ENCODE measurements at places on chromosomes 4 and X. TPM values are rescaled to one million over a fixed set of nuclear protein-coding genes. Genes with fewer than 3 reads are reported as not detected.

Gene RAB40A
- not detected for total RNA-seq

Gene BGN
- 115 TPM for total RNA-seq

Gene SRPK3
- not detected for total RNA-seq

Gene JAKMIP1
- not detected for total RNA-seq

Gene GUCY1A1
- total RNA-seq: not detected

Gene PGAM4
- total RNA-seq: not detected

Gene FGB
- total RNA-seq: not detected

DNA sequence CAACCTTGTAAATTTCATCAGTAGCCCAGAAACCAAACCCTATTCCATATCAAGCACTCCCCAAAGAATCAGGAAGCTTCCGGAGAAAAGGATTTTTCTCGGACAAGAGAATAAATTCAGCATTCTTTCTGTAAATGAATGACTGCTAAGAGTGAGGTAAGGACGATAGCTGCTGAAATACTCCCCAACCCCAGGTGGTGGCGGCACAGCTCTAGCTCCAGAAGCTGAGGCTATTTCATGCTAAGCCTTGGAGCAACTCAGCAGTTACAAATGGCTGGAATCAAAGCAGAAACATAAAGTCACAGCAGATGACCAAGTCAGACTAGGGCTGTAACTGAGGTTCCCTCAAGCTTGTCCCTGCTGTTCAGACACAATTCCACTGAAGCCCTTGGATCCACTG lies 13.9 kb upstream of the PCDH19 start:
- DNase-seq: no peak

DNA sequence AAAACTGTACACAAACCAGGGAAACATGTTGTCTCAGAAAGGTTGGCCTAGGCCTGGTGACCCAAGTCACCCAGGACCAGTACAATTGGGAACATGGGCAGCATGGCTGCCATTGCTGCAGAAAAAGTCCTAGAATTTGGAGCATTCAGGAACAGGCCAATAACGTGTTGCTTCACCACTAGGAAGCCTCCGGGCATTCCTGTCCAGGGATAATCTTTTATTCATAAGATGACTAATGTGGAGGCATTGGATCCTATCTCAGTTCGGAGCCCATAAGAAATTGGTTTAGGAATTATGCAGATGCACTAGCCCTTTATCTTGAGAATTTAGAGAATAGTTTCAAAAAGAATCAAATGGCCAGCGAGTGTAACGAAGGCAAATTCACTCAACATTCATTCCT lies 242.8 kb upstream of the NDST4 start:
- DNase-seq: no peak

- DNase-seq: peak; percentile 9
These were observed 67.5 kb downstream of the FBXL5 start for GRCh38 chr4:15587649-15588048.

DNA sequence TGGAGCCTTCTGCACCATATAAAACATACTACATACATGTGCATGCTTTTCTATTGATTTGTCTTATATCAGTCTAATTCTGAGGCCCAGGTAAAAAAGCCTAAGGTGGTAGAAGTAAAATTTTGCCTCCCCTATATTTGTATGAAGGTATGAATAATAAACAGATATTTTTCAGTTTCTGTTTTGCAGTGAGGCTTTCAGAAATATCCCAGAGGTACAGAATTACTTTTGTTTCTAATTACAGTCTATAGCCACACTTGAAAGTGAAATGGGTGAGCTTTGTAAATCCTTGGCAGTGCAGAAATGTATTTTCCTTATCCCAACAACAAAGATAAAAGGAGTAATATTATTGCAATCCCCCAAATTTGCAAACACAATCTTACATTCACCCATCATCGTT lies 59.5 kb downstream of the DDX60 start:
- no peak for DNase-seq

GRCh38 chrX:15349046-15349445 lies 13.7 kb upstream of the PIGA start:
- DNase-seq: peak; percentile 70

DNA sequence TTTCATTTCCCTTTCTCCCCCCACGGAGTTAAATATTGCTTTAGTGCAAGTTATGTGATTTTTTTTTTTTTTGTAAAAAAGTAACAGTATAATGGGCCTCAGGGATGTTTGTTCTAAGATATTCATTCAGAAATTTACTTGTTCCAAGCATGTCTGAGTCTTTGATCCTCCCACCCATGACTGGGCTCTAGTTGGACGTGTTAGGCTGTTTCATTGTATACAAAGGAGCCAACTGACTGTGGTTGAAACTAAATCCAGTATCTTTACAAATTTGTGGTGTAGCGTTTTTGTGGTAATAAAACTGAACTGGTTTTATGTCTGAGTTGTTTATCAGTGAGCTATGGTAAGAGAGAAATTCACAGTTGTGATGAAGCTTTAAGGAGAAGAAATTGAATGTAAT lies 74.1 kb downstream of the DOCK11 start:
- DNase-seq: no peak

DNA sequence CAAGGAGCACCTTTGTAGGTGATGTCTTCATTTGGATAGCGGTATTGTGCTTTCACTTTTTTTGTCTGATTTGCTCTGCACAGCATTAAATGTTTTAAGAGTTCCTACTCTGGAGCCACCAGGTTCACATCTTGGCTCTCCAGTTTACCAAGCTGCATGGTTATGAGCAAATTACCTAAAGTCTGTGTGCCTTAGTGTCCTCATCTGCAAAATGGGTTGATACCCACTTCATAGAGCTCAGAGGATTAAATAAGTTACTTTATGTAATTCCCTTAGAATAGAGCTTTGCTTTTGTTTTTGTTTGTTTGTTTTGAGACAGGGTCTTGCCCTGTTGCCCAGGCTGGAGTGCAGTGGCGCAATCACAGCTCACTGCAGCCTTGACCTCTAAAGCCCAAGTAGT lies 58.2 kb downstream of the UBE2K start:
- no peak for DNase-seq

GRCh38 chrX:100931218-100931924 lies 2.7 kb upstream of the XKRX start:
- DNase-seq: no peak

GRCh38 chr4:122341886-122342285 lies 36.9 kb upstream of the ADAD1 start:
- peak; percentile 91 for DNase-seq

GRCh38 chr4:125115476-125115875 lies 199.3 kb upstream of the FAT4 start:
- DNase-seq: peak; percentile 65

- DNase-seq: peak; percentile 50
These were observed 80.8 kb upstream of the BMPR1B start for GRCh38 chr4:94676970-94677369.

DNA sequence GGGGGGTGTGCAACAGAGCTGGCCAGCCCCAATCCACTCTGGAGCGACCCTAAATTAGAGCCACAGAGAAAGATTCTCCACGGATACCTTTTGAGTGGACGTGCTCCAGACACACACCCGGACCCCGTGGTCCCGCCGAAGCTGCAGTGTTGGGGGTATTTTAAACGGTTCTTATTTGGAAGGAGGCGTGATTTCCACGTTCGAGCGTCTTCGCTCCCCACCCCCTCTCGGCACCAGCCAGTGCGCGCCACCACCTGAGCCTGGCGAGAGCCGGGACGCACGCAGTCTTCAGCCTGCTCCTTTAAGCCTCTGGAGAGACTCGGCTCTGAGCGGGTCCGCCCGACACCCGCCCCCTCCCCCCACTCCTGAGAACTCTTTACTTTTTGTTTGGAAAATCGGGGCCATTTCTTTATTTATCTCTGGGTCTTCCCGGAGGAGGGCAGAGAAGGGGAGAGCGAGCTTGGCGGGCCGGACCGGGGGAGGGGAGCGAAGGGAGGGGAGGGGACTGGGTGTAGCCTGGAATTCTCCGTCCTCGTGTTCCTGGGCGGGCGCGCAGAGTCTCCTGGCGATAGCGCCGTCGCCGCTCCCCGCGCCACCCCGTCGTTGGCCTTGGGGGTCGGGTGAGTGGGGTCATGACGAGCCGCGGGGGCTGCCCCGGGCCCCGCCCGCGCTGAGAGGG lies 668 bp upstream of the PTCHD1 start:
- DNase-seq: no peak

- no peak for DNase-seq
These were observed 1.3 kb downstream of the TMEM164 start for GRCh38 chrX:110004215-110004614.

- peak; percentile 10 for DNase-seq
These were observed 33.3 kb downstream of the PKD2 start for GRCh38 chr4:88040707-88041106.

Measured in GM23248 (cell line).